ENCODE measurements at places on chromosomes 5 and 9.

GRCh38 chr5:68662804-68663307, 431.0 kb upstream of the SLC30A5 start:
- DNase-seq = no peak

- DNase-seq = peak; percentile 67
These were observed 17.4 kb downstream of the TMOD1 start for GRCh38 chr9:97518909-97519307.

- no peak for DNase-seq
These were observed 105.8 kb downstream of the TTLL11 start for GRCh38 chr9:121987314-121987713.

DNA sequence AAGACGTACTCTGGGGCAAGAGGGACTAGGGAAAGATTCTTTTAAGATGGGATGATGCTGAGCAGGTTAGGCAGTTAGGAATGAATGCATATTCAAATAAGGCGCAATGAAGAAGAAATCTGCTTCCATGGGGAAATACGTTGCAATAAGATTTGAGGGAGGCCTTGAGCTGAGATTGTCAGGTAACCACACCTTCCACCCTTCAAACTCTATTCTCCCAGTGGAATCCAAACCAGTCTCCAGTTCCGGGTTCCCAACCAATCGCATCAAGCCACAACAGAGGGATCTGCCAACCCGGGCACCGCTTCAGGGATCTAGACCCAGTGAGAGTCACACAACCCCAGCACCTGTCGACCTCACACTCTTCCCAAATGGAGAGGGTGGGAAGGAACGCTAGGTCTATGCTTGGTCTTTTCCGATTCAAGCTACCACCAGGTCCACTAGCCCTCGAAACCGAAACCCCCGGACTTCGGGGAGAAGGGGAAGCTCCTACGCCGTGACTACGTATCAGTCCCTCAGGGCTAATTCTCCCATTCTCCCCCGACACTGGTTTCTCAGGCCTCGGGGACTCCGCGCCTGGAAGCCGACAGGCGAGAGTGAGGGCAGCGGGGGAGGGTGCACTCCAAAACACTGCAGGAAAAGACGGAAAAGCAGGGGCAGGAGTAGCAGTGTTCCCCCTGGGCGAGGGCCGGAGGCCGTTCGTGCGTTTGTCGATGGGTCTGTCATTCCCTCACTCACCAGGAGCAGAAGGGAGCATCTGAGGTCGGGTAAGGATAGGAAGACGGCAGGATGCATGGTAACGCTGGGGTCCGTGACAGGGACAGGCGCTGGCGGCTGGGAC, 534 bp downstream of the ERP44 start:
- DNase-seq = peak; percentile 50

GRCh38 chr9:72650206-72650605, 128.8 kb downstream of the TMC1 start:
- DNase-seq = no peak

DNA sequence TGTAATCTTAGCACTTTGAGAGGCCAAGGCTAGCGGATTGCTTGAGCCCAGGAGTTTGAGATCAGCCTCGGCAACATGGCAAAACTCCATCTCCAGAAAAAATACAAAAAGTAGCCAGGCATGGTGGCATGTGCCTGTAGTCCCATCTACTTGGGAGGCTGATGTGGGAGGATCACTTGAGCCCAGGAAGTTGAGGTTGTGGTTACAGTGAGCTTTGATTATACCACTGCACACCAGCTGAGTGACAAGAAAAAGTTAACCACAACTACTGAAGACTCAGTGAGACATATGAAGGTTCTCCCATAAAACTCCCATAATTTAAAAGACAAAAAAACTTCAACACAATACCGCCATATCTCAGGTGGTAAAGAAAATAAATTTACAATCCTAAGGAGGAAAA, 98.0 kb downstream of the NR6A1 start:
- no peak for DNase-seq

GRCh38 chr9:126388964-126389708, 62.5 kb downstream of the MVB12B start:
- DNase-seq = no peak

DNA sequence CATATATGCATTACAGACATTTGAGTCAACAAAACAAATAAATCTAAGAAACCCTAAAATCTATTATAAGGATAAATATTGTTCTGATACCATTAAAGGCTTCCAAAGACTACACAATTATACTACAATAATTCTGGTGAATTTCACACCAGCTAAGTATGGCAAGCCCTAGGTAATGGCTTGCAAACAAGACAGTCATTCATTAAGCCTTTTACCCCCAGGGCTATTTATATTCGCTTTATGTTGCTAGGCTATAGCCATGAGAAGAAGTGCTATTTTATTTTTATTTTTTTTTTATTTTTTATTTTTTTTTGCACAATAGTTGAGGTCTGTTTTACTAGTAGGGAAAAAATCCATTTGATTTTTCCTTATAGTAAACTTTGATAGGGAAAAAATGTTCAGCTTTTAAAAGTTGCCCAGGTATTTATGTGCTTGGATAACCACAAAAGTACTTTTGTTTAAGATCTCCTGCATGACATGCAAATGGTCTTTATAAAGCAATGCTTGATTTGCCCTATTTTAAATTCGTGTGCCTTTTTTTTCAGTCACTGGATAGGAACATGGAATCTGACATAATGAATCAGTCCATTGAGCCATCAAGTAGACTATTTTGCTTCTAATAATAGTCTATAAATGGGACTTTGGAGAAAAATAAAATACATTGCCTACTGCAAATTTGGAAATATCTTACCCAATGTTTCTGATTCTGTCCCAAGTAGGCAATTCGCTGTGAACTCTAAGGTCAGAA, 946.3 kb upstream of the COX7C start:
- DNase-seq = no peak

DNA sequence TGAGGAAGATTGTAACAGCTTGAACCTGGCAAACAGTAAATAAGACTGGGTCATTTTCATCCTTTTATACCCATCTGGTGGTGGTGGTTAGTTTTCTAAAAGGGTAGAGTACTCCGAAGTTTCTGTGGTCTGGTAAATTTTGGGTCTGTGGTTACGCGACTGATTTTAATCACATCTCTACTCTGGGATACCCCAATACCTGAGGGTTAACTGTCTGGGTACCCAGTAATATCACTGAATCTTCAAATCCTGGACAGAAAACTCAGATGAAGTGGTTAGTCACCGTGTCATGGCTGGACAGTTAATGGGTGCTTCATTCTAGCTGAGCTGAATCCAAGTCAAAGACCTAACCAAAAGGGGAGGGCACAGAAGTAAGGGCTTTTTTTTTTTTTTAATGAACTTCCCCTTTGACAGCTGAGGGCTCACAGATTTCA, 474.2 kb downstream of the GADD45G start:
- DNase-seq = no peak

- no peak for DNase-seq
These were observed 280.0 kb upstream of the ANKRD55 start for GRCh38 chr5:56513141-56513540.

- DNase-seq = no peak
These were observed 1.4 kb downstream of the PRR16 start for GRCh38 chr5:120465436-120465961.

GRCh38 chr5:154109416-154110106, 70.8 kb downstream of the MFAP3 start:
- DNase-seq = no peak

- no peak for DNase-seq
These were observed 10.8 kb downstream of the TNFSF8 start for GRCh38 chr9:114919611-114920010.

DNA sequence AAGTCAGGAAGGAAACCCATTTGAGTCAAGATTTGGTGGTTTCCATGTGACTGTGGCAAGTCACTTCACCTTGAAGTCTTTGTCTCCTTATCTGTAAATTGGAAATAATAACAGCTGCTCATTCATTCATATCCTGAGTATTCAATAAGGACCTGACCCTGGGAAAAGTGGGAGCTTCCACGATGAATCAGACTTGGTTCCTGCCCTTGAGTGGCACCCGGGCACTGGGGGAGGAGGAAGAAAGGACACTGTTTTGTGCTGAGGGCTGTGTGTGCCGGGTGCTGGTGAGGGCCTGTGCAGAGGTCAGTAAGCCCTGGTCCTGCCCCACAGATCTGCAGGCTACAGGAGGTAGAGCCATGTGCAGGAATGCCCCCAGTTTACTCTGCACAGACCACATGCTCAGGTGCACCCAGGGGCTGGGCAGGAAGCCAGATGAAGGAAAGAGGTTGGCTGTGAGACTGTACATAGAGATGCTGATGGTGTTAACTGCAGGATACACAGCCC, 6.8 kb downstream of the NDST1 start:
- DNase-seq = no peak

DNA sequence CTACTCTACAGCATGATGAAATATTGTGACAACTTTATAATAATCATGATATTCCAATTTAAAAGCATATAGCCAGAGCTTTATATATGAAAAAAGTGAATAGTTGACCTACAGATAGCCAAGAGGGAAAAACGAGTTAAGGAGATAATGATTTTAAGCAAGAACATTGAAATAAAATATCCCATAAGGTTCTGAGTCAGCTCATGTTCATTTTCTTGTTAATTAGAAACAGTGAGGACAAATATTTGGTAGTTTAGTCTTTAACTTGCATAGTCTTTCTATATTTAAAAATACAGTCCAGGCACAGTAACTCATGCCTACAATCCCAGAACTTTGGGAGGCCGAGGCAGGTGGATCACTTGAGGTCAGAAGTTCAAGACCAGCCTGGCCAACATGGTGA, 55.8 kb upstream of the CDH6 start:
- no peak for DNase-seq

DNA sequence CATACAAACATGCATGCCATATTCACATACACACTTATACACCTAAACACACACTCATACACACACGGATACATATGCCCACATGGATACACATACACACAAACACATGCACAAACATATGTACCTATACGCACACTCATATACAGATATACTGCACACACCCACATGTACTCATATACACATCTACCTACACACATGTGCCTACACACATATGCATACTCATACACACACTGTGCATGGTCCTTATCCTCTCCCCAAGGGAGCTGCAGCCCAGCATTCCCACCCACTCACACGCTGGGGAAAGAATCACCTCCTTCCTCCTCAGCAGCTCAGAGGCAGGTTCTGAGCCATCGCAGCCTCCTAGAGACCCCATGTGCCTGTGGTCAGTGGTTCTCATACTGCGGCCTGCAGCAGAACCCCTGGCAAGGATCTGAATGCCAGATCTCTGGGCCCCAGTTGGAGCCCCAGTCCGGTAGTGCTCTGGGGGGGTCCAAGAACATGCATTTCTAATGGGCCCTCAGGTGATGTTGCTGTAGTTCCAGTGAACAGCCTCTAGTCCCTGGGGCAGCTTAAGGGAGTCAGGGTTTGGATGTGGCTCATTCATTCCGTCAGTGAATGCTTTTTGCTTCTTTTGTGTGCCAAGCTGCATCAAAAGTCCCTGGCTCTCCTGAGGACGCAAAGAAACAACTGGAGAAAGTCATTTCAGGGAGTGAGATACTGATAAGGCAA, 39.0 kb downstream of the SEMA4D start:
- DNase-seq = no peak

GRCh38 chr5:1638658-1639400, 115.1 kb upstream of the LPCAT1 start:
- DNase-seq = no peak

GRCh38 chr5:142087920-142088679, 20.5 kb upstream of the NDFIP1 start:
- no peak for DNase-seq

DNA sequence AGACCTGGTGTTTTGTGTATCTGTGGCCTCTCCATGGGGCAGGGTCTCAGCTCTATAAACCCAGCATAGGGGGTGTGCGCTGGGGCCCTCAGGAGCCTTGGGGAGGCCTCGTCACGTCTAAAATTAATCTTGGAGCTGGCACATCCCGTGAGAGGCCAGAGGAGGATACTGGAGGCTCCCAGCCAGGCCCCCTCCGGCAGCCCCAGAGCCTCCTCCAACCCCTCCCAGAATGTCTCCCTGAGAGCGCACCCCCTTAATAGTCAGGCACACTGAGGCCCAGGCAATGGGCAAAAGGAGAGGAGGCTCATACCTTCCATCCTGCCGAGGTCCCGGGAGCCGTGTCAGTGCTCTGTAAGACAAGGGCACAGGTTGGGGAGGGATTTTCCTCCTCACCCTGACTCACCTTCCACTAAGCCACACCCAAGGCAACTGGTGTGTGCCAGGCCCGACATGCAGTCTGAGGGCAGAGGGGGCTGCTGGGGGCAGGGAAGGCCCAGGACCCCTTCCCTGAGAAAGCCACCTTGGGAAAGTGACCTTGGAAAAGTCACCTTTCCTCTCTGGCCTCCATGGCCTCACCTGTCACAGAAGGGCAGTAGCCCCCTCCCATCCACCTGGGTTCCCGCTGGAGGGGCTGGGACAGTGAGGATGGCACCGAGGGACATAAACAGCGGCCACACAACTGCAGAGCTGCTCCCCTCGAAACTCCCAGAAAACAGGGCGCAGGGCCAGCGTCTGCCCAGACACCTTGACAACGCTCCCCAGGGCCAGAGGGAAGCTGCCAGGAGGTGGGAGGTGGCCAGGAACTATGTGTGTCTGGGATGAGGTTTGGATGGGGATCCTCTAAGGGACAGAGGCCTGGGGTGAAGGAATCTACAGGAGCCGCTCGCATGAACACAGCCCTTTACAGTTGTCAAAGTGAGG, 2.9 kb downstream of the AK1 start:
- no peak for DNase-seq

GRCh38 chr5:80034559-80034958, 589 bp upstream of the THBS4 start:
- DNase-seq = no peak

DNA sequence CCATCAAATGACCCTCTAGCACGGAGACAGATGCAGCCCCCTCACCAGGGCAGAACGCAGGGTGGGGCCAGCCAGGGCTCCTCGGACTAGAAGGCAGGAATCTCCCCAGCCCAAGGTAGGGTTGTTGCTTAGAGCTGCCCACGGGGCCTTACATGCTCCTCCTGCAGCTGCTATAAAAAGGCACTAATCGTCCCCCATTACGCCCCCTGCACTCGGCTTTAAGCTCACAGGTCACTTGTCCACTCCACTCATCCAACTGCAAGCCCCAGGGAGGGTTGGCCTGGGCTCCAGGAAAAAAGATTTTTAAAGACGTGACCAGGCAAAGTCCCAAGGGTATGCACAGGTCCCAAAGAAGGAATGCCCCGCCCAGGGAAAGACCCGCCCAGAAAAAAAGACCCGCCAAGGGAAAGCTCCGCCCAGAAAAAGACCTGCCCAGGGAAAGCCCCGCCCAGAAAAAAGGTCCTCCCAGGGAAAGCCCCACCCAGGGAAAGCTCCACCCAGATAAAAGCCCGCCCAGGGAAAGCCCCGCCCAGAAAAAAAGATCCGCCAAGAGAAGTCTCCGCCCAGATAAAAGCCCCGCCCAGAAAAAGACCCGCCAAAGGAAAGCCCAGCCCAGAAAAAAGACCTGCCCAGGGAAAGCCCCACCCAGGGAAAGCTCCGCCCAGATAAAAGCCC, 11.1 kb downstream of the GRIN1 start:
- DNase-seq = no peak

- DNase-seq = no peak
These were observed 35.3 kb downstream of the COL5A1 start for GRCh38 chr9:134676886-134677285.

DNA sequence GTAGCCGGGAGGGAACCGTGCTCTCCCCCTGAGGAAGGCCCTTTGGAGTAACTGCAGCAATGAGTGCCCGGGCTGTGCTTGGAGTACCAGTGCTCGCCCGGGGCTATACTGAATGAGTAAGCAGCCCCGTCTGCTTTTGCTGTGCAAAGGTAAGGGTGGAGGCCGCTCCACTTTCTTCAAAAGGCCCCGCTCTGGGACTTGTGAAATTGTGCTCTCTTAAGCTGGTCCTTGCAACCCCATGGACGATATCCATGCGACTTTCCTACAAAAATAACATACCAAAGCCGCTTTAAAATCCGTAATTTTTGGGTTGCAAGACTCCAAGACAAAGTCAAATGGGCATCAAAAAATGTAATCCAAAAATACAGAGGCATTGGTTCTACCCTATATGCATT, 578 bp upstream of the TNFAIP8 start:
- no peak for DNase-seq

Measured in epithelial cell of prostate (primary cell).